ENCODE measurements at places on chromosomes 4 and X.

GRCh38 chr4:82782626-82783345, 15.8 kb downstream of the SCD5 start:
- DNase-seq, result no peak

DNA sequence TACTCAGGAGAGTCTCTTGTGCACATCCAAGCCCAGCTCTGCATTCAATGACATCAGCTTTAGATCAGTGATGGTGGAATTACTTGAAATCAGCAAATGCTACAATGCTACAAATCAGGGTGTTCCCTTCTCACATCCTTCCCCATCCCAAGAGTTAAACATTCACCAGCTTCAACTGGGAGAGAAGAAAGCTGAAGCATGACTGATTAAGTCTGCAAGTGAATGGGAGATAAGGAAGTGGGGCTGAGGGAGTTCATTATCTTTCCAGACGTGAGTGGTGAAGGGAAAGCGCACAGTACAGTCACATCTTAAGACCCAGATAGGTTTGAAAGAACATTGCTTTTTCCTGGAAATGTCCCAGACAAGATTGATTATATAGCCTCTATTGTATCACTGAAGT, 26.2 kb upstream of the MAP9 start:
- DNase-seq, result no peak

DNA sequence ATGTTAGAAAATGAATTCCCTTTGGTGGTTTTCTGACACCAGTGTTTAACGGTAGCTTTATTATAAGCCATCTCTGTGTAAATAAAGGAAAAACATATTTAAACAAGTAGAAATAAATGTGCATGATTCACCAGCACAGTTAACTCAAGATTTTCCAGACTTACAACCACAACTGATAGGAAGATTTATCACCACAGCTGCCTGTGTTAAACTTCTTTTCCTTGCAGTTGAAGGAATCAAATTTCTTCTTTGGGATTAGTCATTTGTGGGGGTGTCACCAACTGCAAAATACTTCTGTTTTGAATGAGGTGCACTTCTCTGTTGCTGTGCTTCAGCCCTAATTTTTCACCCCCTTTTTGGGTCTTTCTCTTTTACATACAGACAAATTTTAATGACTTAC, 128.1 kb upstream of the STK26 start:
- DNase-seq, result no peak

- no peak for DNase-seq
Observed at GRCh38 chr4:10460313-10461047, 3.3 kb upstream of the ZNF518B start.

DNA sequence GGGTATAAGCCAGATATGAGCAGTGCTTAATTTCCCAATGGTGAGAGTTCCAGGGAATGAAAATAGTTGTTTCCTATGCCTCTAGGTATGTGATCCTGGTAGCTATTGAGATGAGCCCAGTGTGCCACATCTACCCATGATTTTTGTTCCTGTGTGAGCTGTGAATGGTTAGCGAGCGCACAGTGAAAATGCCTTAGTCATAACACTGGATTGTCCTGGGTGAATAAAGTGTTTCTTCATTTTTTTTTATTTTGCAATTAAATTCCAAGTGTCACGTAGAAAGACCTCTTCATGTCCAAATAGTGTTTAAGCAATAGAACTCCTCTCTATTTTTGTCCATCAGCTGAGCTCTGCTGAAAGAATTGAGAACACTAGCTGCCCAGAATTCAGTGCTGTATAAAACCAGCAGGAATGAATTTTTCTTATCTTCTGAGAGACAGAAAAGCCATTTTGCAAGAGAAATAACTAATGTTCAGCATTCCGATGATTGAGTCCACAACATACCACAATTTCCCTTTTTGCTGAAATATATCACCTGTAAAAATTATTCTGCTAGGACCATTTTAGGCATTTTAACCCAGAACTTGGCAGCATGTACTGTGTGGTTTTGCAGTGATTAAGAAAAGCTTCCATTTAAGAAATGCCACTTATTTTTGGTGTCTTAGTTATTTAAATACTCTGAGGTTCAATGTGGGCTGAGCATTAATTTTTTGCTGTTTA, 5.6 kb downstream of the MAOA start:
- DNase-seq, result no peak

- no peak for DNase-seq
Observed at GRCh38 chr4:168646001-168646768, 149.3 kb downstream of the PALLD start.

DNA sequence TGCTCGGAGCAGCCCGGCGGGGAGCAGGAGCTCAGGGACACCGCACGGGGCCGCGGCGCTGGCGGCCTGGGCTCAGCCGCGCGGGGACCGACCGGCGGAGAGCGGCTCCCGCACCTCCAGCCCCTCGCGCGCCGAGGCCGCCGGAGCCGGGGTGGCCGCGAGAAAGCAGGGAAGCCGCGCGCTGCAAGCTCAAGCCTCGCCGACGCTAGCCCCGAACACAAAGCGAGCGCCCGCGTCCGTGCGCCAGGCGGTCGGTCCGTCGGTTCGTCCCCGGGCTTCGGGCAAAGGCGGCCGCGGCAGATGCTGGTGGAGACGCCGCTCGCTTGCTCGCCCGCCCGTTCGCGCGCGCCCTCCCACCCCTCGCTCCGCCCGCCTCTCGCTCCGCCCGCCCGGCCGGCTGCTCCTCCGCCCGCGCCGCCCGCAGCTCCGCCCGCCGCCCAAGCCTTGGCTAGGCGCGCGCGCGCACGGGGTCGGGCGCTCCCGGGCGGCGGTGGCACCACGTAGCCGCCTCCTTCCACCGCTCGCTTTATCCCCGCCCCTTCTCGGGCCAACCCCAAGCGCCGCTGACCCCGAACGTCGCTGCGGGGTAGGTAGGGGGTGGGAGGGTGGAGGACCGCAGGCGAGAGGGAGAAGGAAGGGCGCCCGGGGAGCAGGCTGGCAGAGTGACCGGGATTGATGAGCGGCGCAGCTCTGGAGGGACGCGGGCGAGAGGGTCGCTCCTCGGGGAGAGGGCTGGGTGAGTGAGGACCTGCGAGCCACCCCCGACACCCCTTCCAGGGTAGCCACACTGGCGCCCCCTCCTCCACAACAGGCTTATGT, at the start of gene TSPAN5:
TSPAN5 (minus strand) TSS at position 325 of the 819 bp plus-strand sequence.
- peak; percentile 71 for DNase-seq

GRCh38 chr4:162865102-162865501, 301.6 kb downstream of the NAF1 start:
- no peak for DNase-seq

- no peak for DNase-seq
Observed at GRCh38 chr4:76856243-76857073, 41.5 kb downstream of the SOWAHB start.

DNA sequence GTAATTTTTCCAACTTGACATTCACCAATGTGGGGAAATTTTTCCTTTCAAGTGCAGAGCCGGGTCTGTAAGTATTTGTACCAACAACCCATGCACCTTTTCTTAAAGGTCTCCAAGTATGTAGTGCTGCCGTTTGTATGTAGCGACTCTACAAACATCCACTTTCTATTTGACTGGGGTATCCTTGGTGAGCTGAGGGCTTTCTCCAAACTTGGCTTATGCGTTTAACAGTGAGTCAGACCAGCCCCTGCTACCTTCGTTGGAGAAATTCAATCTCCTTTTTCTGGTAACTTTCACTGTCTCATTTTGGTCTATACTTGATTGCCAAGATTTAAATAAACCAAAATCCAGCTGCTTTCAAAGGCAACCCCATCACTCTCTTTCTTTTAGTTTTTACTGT, 34.9 kb downstream of the MGST2 start:
- DNase-seq, result no peak

DNA sequence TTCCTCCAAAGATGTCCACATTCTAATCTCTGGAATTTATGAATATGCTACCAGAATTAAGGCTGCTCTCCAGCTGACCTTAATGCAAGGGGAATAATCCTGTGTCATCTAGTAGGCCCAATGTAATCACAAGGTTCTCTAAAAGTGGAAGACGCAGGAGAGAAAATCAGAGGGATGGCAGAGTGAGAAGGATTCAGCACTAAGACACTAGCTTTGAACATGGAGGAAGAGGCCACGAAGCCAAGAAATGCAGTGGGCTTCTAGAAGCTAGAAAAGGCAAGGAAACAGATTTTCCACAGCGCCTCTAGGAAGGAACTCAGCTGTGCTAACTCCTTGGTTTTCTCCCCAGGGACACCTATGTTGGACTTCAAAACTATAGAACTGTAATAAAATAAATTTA, 240.7 kb upstream of the TRAM1L1 start:
- no peak for DNase-seq

- no peak for DNase-seq
Observed at GRCh38 chr4:2595436-2595835, 59.0 kb downstream of the FAM193A start.

- DNase-seq, result no peak
Observed at GRCh38 chr4:155353923-155354540, 22.7 kb downstream of the MAP9 start.

- no peak for DNase-seq
Observed at GRCh38 chrX:129577473-129577872, 37.4 kb downstream of the OCRL start.

- DNase-seq, result no peak
Observed at GRCh38 chr4:6380746-6381410, 91.5 kb downstream of the PPP2R2C start.

- DNase-seq, result no peak
Observed at GRCh38 chrX:44651358-44651757, 108.7 kb upstream of the FUNDC1 start.

DNA sequence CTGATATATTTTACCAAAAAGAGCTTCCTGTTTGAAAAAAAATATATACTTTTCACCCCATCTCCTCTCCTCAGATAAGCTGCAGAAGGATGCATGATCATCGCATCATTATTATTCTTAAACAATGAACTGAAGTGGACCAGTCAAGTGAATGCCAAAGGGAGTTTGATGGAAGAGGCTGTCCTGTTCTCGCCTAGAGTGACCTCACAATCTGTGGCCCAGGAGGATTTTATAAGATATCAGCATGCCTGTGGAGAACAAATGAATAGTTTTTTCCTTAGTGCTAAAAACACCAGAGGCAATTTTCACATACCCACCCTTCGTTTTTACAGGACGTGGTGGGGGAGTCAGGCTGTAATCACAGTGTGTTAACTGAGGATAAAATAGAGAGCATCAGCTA, 112.7 kb downstream of the USP46 start:
- no peak for DNase-seq

- DNase-seq, result no peak
Observed at GRCh38 chrX:45381366-45381765, 180.7 kb upstream of the DIPK2B start.

- no peak for DNase-seq
Observed at GRCh38 chr4:139077567-139078355, 62.2 kb downstream of the NOCT start.

GRCh38 chr4:14864365-14865030, 137.8 kb upstream of the CPEB2 start:
- DNase-seq, result no peak

DNA sequence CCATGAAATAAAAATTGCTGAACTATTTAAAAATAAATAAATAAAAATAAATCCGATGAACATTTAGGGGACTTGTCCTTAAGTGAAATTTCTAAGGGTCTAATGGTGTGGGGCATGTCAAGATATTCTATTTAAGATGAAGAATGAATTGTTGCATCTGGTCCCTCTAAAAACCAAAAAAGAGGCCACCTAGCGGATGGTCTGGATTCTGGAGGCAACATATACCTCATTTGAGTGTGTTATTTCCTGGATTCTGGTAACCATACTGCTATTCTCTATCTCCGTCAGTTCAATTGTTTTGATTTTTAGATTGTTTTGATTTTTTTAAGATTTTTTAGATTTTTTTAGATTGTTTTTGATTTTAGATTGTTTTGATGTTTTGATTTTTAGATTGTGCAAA, 28.3 kb downstream of the AGTR2 start:
- DNase-seq, result no peak

- DNase-seq, result no peak
Observed at GRCh38 chr4:3703677-3704521, 62.3 kb upstream of the ADRA2C start.

- no peak for DNase-seq
Observed at GRCh38 chr4:28916585-28916984, 1803.6 kb upstream of the PCDH7 start.

- no peak for DNase-seq
Observed at GRCh38 chr4:127936974-127937373, 28.0 kb downstream of the MFSD8 start.

DNA sequence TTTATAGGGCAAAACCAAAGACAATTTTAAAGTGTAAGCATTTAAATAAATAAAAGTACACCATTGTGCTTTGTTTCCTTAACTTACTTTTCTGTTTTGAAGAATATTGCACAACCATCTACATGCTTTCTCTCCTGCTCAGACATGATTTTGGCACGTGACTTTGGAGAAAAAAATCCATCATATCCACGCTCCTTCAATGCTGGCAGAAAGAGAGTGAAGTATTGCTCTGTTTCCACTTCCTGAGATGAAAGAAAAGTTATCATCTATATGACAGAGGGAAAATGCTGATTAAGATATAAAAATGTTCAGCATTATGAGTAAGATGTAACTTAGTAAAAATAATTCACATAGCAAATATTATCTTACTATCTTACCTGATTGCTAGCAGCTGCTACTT, 77.1 kb downstream of the CNOT6L start:
- no peak for DNase-seq

GRCh38 chr4:17718471-17718870, 63.0 kb downstream of the FAM184B start:
- no peak for DNase-seq

DNA sequence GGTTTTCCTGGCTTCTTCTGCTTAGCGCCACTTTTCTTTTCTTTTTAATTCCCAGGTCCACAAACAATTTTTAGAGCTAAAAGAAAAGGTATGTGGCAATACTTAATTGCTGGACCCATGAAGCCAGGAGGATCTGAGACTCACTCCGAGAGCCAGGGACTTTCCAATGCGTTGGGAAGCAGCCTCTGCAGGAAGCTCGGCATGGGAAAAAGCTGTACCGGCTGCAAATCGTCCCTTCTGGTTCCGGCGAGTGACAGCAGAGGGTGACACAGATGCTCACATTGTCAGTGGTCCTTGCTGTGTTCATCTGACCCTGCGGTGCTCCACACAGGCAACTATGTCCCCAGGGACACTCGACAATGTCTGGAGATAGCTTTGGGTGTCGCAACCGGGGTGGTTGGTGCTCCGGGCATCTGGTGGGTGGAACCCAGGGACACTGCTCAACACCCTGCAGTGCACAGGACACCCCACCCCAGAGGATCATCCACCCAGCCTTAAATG, 164.0 kb downstream of the PRKX start:
- DNase-seq, result no peak

- no peak for DNase-seq
Observed at GRCh38 chrX:70477734-70478075, 33.1 kb downstream of the DLG3 start.
